Right forelimb (tissue), 1 donor: ENCODE measurements at places on chromosomes 6 and 20.

DNA sequence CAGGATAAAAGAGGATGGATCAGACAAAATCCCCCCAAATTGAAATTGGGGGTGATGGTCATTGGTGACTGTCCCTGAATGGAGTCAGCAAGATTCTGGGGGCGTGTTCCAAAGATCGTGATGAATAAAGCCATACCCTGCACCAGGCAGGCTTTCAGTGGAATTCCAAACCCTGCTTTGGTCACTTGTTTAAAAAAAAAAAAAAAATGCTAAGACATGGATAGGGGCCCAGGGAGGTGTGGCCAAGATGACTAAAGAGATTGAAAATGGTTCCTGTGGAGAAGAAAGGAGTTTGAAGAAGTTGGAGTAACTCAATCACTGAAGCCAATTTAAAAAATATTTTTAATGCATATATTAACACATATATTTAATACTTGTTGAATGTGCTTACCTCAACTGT lies 161.4 kb upstream of the KCNG1 start:
- no peak for DNase-seq

DNA sequence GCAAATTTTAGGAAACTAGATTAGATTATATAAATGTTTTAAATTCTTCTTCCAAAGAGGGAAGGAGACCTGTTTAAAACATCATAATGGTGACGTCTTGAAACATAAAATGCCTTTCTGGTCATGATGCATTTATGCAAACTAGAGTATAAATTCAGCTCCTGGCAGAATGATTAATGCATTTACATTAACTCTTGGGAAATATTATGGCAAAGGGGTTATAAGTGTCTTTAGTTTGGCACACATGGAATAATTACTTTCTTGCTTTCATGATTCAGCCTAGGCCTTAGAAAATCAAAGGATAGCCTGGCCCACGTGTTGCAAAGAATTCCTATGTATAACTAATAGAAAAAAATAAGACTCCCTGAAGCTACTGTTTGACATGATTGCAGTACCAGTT lies 639.2 kb downstream of the RFPL4B start:
- DNase-seq = no peak

- no peak for DNase-seq
Measured at GRCh38 chr20:23157734-23158133, 71.6 kb upstream of the CD93 start.

- DNase-seq = peak; percentile 74
Measured at GRCh38 chr6:33213166-33213988, 5.1 kb downstream of the RING1 start.

GRCh38 chr6:139597771-139598755 lies 223.6 kb upstream of the CITED2 start:
- DNase-seq = peak; percentile 87

GRCh38 chr6:75144386-75144785 lies 61.5 kb downstream of the COL12A1 start:
- DNase-seq = no peak

DNA sequence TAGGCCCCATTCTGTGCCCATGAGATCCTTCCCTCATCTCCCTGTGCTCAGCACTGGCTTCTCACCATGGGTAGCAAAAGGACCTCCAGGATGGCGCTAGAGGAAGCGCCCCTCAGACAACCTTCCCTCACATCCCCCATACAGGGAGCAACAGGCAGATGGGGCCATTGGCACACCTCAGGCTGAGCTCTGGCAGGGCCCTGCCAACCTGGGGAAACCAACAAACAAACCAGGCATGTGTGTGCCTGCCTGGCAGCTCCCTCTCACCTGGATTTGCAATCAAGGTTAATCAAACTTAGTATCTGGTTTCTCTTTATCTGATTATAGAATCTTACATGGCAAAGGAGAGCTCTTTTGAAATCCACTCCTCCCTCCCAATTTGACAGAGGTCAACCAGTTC lies 134.9 kb downstream of the SLC23A2 start:
- no peak for DNase-seq

- no peak for DNase-seq
Measured at GRCh38 chr6:38976801-38977500, 71.6 kb upstream of the GLP1R start.

- DNase-seq = no peak
Measured at GRCh38 chr20:38649275-38649891, 47.8 kb downstream of the ARHGAP40 start.

- DNase-seq = no peak
Measured at GRCh38 chr6:89667872-89668556, 29.5 kb upstream of the LYRM2 start.

DNA sequence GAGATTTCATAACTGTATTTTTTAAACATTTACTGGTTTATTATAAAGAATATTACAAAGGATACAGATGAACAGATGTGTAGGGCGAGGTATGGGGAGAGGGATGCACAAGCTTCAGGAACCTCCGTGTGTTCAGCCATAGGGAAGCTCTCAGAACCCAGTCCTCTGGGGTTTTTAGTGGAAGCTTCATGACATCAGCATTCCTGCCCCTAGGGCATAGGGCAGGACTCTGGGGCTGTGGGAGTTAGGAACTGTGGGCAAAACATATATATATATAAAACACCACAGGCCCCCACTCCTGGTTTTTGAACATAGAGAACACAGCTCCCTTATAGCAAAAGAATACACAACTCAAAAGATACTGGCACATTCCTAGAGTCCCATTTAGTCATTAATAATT lies 21.9 kb downstream of the EFCAB8 start:
- DNase-seq = no peak

DNA sequence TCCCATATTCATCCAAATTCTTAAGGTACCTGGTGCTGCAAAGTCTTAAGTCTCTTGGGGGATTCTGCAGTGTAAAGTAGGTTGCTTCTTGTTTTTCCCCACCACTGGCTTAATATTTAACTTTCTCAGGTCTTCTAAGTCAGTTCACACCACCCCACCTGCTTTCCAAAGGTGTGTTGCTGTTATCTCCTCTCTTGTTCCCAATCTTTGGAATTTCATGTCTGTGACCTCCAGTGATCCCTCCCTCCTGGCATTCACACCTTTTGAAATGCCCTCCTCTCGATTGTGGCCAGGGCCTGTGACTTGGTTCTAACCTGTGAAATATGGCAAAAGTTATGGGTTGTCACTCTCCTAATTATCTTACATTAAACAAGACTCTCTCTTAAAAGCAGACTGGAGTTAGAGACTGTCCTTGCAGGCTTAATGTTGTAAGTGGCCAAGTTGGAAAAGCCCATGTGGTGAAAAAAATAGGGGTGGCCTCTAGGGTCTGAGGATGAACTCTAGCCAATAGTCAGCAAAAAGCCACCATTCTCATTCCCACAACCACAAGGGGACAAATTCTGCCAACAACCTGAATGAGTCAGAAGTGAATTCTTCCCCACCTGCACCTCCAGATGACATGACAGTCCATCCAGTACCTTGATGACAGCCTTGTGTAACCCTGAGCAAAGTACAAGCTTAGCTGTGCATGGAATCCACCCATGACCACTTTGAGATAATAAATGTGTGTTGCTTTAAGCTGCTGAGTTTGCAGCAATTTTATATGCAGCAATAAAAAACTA lies 45.1 kb downstream of the ADGRF1 start:
- DNase-seq = no peak

GRCh38 chr6:34570066-34570833 lies 14.1 kb upstream of the SPDEF start:
- no peak for DNase-seq

DNA sequence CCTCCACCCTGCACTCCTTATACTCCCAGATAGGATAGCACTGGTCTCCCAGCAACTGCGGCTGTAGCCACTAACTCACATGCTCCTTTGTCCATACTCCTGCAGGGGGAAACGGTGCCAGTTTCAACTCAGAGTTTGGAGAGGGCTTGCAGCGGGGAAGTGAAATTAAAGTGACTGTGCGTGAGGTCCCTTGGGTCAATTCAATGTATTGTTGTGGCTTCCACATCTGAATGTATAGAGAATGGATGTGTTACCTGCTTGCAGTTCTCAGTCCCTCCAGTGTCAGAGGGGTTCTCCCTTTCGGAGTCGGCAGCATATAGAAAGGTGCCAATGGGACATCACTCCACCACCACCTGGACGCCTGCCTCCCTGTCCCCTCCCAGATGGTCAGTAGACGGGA lies 93.6 kb upstream of the CNKSR3 start:
- DNase-seq = no peak

- no peak for DNase-seq
Measured at GRCh38 chr6:6740595-6740994, 152.1 kb downstream of the LY86 start.

- DNase-seq = no peak
Measured at GRCh38 chr6:17102258-17102870, 514 bp downstream of the STMND1 start.

- no peak for DNase-seq
Measured at GRCh38 chr6:5522147-5522546, 260.8 kb downstream of the FARS2 start.

- DNase-seq = no peak
Measured at GRCh38 chr20:6519556-6519955, 247.9 kb upstream of the BMP2 start.

DNA sequence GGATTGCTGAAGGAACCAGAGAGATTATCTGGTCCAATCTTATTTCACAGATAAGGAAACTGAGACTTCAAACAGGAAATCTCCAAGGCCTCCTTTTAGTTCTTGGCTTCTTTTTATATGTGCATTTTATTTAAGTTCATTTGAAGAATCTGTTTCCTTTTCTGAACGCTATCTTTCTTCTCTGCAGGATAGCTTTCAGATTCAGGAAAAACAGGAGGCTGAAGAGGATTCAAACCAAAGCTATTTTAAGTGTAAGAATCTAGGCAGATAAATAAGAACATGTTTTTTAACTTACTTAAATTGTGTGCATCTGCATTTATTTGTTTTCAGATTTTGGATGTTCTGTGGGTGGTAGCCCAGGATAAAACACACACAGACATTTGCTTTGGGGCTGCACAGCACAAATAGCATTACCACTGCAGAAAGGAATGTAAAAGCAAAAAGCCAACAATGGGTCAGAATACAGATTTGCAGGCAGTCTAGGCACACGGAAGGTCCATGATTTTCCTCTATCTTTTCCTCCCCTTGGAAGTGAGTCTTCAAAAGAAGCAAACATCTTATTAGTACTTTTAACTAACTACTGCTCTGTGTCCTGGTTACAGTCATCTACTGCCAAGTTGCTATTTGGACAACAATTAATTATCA lies 188.8 kb upstream of the TBX18 start:
- no peak for DNase-seq

DNA sequence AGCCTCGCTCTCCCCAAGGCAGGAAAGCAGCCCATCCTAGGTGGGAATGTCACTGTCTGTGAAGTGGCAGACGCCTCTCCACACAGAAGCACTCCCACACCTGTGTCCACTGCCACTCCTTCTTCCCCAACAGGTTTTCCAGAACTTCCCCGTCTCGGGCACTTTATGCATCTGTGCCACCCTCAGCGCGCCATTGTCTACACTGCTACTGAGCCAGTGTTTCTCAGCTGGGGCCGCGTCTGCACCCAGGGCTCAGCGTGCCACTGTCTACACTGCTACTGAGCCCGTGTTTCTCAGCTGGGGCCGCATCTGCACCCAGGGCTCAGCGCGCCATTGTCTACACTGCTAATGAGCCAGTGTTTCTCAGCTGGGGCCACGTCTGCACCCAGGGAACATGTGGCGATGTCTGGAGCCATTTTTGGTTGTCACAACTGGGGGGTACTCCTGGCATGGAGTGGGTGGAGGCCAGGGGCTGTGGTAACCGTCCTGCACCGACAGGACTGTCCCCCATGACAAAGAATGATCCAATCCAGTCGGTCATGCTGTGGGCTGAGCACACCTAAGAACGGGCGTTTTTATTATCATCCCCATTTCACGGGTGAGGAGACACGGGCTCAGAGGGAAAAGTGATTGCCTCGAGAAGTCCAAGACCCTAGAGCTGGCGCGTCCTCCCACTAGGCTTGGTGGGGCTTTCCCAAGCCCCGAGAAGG lies 41.7 kb upstream of the ZBP1 start:
- DNase-seq = peak; percentile 39

- no peak for DNase-seq
Measured at GRCh38 chr6:157316871-157317814, 6.2 kb downstream of the TMEM242 start.

GRCh38 chr20:24109537-24109936 lies 121.0 kb upstream of the GGTLC1 start:
- DNase-seq = no peak

DNA sequence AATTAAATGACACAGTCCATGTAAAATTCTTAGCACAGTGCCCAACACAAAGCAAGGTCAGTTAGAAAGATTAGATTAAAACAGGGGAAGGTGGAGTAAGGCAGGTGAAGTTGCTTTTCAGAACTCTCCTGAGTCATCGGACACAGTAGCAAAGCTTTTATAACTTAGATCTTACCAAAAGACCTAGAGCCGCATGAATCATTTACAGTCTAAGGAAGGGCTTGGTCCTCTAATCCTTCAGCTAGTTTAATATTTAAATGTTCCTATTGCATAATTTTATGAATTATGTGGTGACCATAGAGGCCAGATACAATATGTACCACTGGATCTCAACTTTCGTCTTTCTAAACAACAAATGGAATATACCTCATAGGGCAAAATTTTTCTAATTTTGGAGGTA lies 202.1 kb upstream of the SNX9 start:
- no peak for DNase-seq

DNA sequence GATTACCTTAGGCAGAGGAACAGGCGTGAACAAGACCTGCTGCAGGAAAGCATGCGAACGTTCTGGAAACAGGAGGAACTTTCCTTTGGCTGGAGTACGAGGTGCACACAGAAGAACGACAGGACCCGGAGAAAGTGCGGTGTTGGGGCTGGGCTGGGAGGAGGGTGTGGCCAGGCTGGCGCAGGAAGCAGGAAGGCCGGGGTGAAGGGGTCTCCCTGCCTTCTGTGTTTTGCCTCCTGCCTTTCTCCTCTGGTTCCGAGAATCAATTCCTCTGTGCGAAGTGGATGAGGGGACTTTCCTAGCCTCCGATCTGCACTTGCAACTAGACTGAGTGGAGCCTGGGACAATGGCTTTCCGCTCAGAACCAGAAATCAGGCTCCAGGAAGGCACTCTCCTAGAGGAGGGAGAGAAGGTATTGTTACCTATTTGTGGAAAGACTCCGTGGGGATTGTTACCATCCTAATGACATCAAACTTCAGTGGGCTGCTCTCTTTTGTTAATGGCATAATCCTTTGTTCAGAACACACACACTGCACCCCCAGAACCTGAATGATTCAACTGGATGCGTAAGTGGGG lies 22.9 kb upstream of the PLEKHG1 start:
- no peak for DNase-seq

- no peak for DNase-seq
Measured at GRCh38 chr6:12522347-12522746, 194.2 kb upstream of the PHACTR1 start.

GRCh38 chr6:168526841-168527281 lies 85.9 kb downstream of the SMOC2 start:
- DNase-seq = no peak

- peak; percentile 67 for DNase-seq
Measured at GRCh38 chr6:31776989-31777666, at the start of gene VWA7. Gene VWA7 (minus strand): TSS chr6:31777328. CDS start chr6:31776779, 549 bp downstream.

DNA sequence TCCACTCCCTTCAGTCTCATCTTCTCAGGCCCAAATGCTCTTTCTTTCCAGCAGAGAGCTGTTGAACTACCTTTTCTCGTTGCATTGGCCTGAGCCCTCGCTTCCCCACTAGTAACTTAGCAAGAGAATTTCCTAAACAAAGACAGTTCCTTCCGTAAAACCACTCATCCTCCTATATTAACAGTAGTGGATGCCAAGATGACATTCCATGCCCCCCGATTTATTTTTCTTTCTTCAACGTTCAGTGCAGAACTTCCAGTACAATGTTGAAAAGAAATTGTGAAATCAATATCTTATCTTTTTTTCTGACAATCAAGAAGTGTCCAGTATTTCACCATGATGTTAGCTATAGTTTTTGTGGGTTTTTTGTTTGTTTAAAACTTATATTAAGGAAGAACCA lies 45.8 kb downstream of the SOX4 start:
- no peak for DNase-seq

- no peak for DNase-seq
Measured at GRCh38 chr20:49174183-49174582, 14.0 kb downstream of the STAU1 start.
